Globus pallidus (tissue), 1 donor: ENCODE measurements at places on chromosomes 6 and 20.
A peak's percentile ranks its signal among the peaks of the same experiment; 100 is the strongest.

- DNase-seq: no peak
Observed at GRCh38 chr20:30491016-30491415, 766.4 kb upstream of the DEFB115 start.

GRCh38 chr20:52963131-52963530, 9.0 kb upstream of the TSHZ2 start:
- no peak for DNase-seq

- no peak for DNase-seq
Observed at GRCh38 chr6:2166717-2167116, 78.7 kb downstream of the GMDS start.

- DNase-seq: no peak
Observed at GRCh38 chr6:125655511-125655910, 93.9 kb upstream of the HEY2 start.

GRCh38 chr20:15563836-15564235, 1009.4 kb downstream of the KIF16B start:
- DNase-seq: no peak

DNA sequence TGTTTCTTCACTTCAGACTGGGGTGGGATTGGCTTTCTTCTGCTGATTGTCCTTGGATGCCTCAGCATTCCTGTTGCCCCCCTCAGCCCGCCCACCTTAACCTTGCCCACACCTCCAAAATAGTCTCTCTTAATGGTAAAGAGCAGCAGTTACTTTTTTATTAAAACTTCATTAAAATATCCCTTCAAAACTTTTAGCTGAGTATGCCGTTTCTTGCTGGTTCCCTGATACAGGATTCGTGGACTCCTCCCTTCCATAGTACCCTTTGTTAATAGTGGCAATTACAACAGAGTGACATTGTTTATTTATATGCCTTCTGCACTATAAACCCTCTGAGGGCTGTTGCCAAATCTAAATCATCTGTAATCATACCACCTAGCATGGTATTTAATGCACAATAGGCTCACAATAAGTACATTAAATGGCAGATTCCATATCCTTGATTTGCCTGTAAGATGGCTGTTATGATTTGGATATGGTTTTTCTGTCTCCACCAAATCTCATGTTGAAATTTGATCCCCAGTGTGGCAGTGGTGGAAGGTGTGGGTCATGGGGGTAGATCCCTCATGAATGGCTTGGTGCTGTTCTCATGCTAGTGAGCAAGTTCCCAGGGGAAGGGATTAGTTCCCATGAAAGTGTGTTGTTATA, 3.5 kb upstream of the MOCS1 start:
- no peak for DNase-seq

DNA sequence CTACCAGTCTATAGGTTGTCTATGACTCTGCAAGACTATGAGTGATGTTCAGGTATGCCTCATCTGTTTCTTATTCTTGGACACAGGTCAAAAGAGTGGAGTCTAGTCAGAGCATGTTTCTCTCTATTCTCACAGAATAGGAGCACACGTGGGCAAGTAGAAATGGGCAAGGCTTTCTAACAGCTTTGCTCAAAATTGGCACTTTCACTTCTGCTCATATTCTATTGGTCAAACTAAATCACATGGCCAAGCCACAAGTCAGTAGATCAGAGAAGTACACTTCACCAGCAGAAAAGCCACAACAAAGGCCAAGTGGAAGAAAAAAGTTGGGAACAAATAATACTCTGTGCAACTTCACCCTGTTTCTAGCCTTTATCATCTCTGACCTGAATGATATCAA, 354.5 kb upstream of the SYNCRIP start:
- no peak for DNase-seq

DNA sequence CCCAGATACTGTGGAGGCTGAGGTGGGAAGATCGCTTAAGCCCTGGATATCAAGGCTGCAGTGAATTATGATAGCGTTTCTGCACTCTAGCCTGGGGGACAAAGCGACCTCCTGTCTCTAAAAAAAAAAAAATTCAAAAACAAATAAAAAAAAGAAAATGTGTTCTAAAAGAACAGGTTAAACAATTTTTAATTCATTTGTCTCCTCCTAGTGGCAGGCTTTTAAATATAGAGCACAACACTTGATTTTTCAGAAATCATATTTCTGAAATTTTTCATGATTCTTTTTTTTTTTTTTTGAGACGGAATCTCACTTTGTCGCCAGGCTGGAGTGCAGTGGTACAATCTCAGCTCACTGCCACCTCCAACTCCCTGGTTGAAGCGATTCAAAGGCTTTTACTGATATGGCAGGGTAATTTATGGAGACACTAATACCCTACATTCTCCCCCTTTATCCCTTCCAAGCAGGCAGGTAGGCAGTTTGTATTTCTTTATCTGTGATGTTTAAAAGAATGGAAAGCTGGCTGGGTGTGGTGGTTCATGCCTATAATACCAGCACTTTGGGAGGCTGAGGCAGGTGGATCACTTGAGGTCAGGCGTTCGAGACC, 8.7 kb upstream of the GTF3C6 start:
- DNase-seq: peak; percentile 36

GRCh38 chr6:4274382-4275082, 139.2 kb upstream of the ECI2 start:
- no peak for DNase-seq

- DNase-seq: no peak
Observed at GRCh38 chr6:137881522-137881886, 14.4 kb downstream of the TNFAIP3 start.

DNA sequence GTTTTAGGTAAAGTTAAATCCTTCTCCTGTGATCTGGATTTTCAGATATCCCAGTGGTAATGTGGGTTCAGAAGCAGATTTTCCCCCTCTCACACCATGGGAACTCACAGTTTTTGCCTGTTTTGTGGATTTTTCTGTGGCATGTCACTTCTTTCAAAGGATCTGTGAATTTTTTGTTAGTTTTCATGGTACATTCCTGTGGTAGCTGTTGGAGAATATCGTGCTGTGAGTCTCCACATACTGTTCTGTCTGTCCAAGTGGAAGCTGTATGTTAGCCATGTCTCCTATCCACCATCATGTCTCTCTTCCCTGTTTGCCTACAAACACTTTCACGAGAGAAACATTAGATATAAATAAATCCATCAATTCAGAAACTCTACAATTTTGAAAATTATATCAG, 378.7 kb upstream of the ADGRB3 start:
- no peak for DNase-seq

DNA sequence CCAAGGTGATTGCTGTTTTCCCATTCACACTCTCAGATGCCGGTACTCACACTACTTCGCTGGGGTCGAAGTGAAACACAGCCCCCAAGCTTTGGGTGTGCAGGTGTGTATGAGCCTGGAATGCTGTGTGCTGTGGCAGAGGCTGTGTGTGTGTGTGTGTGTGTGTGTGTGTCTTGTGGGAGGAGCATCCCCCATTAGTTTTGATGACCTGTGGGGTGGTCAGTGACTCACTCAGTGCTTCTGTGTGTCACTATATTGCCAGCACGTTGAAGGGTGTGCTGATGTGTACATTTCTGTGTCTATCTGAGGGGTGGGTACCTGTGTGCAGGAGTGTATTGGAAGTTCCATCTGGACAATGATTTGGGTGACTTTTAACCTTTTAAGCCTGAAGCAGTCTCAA, 5.0 kb upstream of the SLC12A5 start:
- DNase-seq: no peak

DNA sequence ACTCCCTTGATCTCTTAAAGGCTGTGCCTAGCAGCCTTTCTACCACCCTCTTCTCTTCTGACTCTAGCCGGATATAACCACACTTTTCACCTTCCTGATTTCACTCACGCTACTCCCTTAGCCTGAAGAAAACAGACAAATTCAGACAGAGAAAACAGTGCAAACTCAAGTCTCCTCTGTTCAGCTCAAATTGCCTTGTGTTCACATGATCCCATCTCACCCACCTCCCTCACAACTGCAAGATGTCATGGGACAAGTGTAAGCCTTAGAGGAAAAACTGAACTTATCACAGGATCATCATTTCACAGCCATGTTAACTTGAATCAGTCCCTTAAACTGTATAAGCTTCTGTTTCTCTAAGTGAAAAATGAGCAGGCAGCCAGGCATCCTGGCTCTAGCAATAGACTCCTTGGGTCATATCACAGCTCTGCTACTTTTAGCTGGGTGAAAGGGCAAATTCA, 66.5 kb upstream of the TENT5A start:
- no peak for DNase-seq
